Fibroblast of skin of left quadriceps (primary cell): ENCODE measurements at places on chromosomes 12 and 14.

GRCh38 chr12:86349196-86349595, 93.0 kb upstream of the MGAT4C start:
- no peak for DNase-seq

- DNase-seq = no peak
These were observed 98.4 kb downstream of the BCAT1 start for GRCh38 chr12:24850496-24850895.

DNA sequence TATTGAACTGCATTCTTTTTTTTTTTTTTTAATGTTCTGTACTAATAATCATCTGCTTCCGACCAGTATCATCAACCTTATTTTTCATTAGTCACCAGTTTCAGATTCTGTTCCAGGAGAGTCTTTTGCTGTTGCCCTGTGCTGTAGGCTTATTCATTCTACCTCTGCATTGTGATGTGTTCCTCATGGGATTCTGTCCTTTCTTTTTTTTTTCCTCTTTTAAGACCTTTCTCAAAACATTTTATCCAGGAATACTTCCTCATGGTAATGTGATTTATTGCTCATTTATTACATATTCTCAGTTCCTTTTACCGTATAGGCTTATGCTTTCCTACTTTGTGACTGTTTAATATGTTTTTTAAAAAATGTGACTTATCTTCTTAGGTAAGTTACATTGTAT, 4.8 kb downstream of the NDUFA9 start:
- no peak for DNase-seq

DNA sequence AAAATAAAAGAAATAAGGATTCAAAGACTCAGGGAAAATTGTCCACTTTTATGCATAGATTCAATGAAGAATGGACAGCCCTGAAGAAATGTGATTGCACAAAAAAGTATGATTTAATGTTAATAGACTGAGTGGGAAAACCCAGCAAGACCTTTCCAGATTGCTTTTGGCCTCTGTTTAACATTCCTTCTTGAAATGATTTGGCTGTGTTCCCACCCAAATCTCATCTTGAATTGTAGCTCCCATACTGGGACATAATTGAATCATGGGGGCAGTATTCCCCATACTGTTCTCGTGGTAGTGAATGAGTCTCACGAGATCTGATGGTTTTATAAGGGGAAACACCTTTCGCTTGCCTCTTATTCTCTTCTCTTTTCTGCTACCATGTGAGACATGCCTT, 1316.9 kb upstream of the SEL1L start:
- peak; percentile 35 for DNase-seq
